ENCODE measurements at places on chromosomes 7 and 10.

GRCh38 chr7:114554781-114555537 lies 140.3 kb downstream of the FOXP2 start:
- no peak for DNase-seq

GRCh38 chr10:70479165-70479581 lies 606 bp downstream of the PALD1 start:
- no peak for DNase-seq

- no peak for DNase-seq
Measured at GRCh38 chr7:88759230-88760135, at the start of gene ZNF804B. Gene ZNF804B, plus strand, starts transcription at chr7:88759700. Its CDS starts 277 bp downstream, at chr7:88759977.

DNA sequence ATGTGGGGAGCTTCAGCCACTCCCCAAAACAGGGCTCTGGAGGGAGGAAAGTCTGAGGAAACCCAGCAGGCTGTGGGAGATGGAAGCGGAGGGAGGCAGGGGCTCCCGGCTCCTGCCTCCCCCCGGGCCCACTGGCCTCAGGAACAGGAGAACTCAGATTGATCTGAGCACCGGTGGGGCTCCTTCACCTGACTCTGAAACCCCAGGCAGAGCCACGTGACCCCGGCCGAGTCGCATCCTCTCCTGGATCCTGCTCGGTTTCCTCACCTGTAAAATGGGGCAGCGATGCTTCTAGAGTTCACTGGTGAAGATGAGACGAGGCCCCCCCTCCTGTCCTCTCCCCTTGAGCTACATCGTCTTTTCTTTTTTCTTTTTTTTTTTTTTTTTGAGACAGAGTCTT lies 33.6 kb downstream of the TCERG1L start:
- no peak for DNase-seq

- no peak for DNase-seq
Measured at GRCh38 chr10:125158601-125159485, 1.5 kb downstream of the CTBP2 start.

GRCh38 chr10:10584161-10584560 lies 433.5 kb upstream of the CELF2 start:
- no peak for DNase-seq

DNA sequence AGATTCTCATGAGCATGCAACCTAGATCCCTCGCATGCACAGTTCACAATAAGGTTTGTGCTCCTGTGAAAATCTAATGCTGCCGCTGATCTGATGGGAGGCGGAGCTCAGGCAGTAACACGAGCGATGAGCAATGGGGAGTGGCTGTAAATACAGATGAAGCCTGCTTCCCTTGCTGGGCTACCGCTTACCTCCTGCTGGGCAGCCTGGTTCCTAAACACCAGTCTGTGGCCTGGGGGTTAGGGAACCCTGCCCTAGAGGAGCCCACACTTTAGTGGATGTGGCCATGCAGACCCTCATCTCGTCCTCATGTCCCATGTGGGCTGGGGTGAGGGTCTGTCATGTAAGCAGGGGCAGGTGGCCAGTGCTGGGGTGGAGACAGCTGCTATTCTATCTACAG lies 417.6 kb downstream of the GLRX3 start:
- DNase-seq: no peak

Measured in effector memory CD8-positive, alpha-beta T cell (primary cell).